CD4-positive, alpha-beta T cell treated with Interleukin-10 for 1 hour (primary cell): ENCODE measurements at places on chromosomes 11 and 22.

- no peak for DNase-seq
These were observed 113.4 kb downstream of the GAB2 start for GRCh38 chr11:78304201-78304600.

GRCh38 chr22:39946503-39947219 lies 13.5 kb upstream of the TMA7B start:
- DNase-seq, result no peak

DNA sequence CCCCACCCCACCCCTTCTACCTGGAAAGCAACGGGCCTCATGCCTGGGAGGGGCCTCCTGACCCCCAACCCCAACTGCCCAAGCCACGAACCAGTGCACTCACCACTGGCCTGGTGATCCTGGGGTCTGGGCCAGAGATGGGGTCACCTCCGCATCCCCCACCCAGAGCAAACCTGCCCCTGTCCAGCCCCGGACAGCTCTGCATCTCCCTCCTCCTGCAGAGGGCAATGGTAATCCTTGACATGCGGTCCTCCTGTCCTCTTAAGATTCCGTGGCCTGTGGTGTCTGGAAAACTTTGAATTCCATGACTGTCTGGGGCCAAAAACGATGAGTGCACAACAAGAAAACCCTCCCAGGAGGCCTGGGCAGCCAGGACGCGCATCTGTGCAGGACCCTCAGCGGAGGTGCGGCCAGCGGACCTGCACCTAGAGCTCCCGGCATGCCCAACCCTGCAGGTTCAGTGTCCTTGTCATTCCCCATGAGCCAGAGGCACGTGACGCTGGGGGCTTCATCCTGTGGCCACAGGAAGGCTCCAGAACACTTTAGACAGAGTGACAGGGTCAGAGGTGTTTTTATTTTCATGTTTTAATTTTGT lies 16.1 kb upstream of the PPARA start:
- no peak for DNase-seq

- peak; percentile 23 for DNase-seq
These were observed 801 bp downstream of the SESN3 start for GRCh38 chr11:95229993-95230809.

DNA sequence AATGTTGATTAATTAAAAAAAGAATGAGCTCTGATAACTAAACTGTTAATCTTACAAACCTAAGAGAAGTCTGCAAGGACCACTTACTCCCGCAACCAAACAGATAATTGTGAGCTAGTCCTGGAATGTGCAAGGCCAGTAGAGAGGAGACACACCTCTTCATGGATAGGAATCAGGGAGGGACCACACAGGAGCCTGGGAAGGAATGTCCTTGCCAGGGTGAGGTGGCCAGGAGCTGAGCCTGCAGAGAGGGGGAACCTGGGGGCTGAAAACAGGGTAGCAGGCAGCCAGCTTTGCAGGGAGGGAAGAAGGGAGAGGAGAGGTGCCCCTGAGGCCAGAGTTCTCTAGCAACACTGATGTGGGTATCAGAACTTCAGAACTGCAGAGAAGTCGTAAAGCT lies 9.4 kb upstream of the NLRP10 start:
- no peak for DNase-seq

GRCh38 chr11:114348200-114349191 lies 51.8 kb downstream of the C11orf71 start:
- peak; percentile 59 for DNase-seq

- no peak for DNase-seq
These were observed 103.8 kb downstream of the FAM168A start for GRCh38 chr11:73493956-73494598.

DNA sequence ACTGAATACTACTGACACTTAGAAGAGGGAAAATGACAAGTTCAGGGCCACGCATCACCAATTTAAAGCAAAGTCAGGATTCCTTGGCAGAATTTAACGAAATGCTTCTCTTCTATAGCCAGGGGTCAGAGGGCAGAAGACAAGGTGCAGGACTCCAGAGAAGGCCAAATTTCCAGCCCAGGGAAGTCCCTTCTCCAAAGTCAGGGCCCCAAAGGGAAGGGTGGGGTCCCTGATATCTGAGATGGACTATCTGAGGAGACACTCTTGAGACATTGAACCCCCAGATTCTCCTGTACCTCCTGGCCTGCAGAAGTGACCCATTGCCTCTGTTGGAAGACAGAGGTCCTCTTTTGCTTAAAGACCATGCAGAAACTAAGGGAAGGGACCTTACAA lies 91.2 kb downstream of the RPS6KA4 start:
- no peak for DNase-seq

GRCh38 chr11:13276454-13276831 lies 1.1 kb upstream of the BMAL1 start:
- peak; percentile 26 for DNase-seq

DNA sequence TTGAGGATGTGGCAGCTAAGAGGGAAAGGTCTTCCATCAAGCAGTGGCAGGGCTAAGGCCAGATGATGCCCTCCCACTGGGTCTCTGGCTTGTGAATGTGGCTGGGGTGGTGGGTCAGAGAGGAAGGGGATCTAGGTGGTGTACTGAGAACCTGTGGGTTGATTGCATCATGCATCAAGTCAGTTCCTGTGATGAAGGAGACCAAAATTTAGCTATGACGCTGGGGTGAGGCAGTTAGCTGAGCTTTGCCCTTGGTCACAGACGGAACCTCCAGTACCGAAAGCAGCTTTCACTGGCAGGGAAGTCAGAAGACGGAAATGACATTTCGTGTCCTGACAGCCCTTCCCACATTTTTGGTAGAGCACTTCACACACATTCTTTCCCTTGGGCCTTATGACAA lies 20.7 kb downstream of the ATG16L2 start:
- DNase-seq, result no peak

GRCh38 chr11:111494040-111494439 lies 18.1 kb downstream of the BTG4 start:
- DNase-seq, result no peak

DNA sequence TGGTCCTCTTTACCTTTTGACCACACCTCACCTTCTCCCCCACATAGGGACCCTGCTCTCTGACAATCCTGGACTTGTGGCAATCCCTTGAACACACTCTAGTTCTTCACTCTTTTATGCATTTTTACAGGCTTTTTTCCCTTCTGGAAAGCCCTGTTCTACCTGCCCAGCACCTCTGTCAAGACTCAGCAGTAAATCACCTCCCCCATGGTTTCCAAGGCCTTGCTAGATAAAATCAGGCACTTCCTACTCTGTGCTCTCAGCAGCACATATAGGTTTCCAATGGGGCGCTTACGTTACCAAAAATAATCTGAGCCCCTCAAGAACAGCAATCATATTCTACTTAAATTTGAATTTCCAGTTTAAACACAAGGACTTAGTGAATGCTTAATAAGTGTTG lies 53.9 kb downstream of the ETS1 start:
- no peak for DNase-seq

DNA sequence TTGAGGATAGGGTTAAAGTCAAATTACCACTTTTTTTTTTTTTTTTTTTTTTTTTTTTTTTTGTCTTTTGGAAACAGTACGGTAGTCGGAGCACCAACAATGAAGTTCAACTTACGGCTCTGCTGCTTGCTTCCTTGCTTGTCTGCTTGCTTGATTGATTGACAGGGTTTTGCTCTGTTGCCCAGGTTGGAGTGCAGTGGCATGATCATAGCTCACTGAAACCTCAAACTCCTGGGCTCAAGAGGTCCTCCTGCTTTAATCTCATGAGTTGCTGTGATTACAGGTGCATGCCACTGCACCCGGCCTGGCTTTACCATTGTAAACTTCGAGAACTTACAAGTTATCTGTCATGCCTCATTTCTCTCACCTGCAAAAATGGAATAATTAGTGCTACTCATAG lies 5.8 kb downstream of the SGSM3 start:
- DNase-seq, result no peak

- no peak for DNase-seq
These were observed 14.2 kb downstream of the SMCO4 start for GRCh38 chr11:93528757-93529645.

DNA sequence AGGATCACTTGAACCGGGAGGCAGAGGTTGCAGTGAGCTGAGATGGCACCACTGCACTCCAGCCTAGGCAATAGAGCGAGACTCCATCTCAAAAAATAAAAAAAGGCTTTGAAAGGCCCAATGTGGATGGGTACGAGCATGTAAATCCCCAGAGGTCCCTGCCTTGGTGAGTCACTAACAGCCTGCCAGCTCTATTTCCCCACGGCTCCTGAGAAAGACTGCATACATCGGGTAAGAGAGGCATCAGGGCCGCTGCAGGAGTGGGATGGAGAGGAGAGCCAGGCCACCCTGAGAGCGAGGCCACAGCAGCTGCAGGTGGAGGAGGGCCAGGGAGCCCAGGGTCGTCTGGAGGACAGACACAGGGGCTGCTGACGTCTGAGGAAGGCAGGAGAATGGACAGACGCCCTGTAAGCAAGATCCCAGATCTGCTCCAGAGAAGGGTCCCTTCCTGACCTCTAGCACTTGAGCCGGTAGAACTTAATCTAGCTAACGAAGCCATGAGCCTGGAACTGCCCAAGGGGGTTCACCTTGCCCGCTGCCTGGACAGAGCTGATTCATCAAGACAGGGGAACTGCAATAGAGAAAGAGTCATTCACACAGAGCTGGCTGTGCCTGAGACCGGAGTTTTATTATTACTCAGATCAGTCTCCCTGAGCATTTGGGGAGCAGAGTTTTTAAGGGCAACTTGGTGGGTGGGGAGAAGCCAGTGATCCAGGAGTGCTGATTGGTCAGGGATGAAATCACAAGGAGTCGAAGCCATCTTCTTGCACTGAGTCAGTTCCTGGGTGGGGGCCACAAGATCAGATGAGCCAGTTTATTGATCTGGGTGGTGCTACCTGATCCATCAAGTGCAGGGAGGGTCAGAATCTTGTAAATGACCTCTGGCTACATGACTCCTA lies 5.1 kb upstream of the KRTAP5-9 start:
- DNase-seq, result no peak

DNA sequence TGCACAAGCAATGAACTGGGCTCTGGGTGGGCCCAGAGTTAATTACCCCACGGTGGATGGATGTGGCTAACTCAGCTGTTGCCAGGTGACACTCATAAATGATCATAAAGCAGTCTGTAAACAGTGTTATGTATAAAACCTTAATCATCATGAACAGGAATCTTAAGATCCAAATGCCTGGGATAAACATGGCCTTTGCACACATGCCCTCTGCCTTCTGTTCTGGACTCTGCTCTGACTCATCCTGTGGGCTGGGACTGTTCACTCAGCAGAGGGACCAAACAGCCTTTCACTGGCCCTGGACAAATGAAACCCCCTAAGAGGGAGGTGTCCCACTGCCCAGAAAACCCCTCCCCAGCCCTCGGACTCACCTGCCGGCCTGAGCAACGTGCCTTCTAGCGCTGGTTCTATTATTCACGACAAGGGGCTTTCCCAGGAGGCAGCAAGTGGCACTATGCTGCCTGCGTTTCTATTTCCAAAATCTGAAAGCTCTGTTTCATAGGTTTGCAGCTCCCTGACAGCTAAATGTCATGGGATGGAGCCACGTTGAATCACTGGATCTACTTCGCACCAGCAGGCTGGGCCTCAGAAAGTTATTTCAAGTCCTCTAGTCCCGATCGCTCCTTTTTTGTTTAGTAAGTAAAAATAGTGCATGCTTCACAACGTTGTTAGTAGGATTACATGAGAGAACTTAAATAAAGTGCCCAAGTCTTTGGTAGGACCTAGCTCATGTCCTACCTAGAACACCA lies 53.0 kb downstream of the LARGE1 start:
- DNase-seq, result no peak

- DNase-seq, result no peak
These were observed 1.8 kb downstream of the TTC17 start for GRCh38 chr11:43360361-43361032.

DNA sequence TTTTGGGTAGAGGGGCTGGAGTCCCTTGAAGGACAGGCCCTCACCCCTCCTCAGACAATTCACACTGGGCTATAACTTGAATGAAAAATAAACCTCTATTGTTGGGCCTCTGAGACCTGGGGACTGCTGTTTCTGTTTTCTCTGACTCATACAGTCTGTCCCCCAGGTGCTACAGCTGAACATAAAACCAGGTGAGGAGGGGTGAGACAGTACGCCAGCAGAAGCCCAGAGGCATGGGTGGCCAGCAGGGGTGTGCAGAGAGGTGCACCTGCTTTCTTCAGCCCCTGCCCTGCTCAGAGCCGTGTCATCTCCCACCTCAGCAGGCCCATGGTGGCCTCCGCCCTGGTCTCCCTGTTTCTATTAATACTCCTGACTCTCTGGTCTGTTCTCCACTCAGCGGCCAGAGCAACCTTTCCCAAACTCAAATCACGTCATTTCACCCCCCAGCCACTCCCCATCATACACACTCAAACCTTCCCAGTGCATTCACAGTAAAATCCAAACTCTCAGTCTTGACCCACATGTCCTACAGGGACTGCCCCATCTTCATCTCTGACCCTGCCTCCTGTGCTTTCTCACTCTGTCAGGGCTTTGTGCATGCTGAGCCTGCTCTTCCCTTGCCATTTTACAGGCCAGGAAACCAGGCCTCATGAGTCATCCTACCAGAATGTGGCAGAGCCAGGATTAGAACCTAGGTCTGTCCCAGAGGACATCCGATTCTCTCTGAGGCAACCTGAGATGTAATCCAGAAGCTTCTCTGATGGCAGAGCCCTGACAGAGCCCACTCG lies 5.4 kb upstream of the IL2RB start:
- DNase-seq, result no peak

DNA sequence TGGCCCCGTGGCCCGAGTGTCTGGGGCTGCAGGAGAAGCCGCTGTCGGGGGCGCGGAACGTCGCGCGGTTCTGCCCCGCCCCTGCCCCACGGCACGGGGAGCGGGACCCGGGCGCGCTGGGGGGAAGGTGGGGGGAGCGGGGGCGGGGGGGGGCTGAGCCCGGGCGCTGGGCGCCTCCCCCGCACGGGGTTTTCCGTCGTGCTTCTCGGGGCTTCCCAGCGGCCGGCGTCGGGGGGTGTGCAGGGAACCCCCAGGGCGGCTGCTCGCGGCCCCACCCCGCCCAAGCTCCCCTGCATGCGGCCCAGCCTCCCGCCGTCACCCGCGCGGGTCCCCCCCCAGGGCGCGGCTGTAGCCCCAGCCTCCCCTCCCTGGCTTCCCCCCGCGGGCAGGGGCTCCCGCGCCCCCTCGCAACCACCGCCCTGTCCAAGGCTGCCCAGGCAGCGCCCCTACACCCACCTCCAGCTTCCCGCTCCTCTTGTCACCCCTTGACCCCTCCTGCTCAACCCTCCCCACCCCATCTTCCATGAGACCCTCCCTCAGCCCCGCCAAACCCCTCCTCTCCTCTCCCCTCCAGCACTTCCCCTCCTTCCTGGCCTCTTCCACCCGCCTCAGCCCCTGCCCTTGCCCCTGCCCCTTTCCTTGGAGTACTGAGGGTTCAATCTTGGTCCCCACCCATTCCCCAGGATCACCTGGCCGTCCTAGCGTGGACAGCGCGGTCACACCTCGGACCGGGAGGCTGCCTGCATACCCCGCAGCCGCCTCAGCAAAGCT lies 1.7 kb downstream of the IL17REL start:
- DNase-seq, result peak; percentile 79

DNA sequence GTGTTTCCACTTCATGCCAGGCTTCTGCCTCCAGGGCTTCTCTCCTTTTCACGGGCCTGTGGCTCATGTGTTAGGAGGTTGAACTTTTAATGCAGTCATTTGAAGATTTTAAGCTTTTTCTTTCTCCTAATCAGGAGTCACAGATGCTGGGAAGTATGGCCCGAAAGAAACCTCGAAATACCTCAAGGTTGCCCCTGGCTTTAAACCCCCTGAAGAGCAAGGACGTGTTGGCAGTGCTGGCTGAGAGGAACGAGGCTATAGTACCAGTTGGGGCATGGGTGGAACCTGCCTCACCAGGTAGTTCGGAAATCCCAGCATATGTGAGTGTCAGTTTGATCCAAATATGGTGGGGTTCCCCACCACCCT lies 571 bp downstream of the CCDC15 start:
- DNase-seq, result no peak

GRCh38 chr11:73173755-73174494 lies 31.8 kb upstream of the FCHSD2 start:
- no peak for DNase-seq

GRCh38 chr11:61091373-61092279 lies 10.7 kb upstream of the CD5 start:
- peak; percentile 46 for DNase-seq
